ENCODE measurements at places on chromosomes 12 and 14.

DNA sequence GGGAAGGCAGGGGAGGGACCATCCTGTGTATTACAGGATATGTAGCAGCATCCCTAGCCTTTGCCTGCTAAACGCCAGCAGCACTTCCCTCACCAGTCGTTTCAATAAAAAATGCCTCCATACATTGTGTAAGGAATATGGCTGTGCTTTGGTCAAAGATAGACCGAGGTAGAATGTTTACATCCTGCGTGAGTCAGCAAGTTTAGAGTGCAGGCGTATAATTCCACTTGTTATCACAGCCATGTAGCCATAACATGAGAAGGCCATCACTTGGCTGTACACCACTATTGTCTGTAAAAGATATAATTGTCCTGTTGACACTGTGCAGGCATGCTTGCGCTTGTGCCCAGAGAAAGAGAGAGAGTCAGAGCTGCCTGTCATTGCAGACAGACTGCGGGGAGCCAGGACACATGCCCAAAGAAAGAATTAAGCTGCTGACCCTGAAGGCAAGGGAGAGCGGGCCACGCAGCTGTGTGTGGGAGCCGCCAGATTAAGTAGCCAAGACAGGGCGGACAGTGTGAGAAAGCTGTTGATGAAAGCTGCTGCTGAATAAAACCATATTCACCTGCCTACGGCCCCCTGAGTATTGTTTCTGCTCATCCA is 68.4 kb downstream of the CRACR2A start:
- no peak for DNase-seq

DNA sequence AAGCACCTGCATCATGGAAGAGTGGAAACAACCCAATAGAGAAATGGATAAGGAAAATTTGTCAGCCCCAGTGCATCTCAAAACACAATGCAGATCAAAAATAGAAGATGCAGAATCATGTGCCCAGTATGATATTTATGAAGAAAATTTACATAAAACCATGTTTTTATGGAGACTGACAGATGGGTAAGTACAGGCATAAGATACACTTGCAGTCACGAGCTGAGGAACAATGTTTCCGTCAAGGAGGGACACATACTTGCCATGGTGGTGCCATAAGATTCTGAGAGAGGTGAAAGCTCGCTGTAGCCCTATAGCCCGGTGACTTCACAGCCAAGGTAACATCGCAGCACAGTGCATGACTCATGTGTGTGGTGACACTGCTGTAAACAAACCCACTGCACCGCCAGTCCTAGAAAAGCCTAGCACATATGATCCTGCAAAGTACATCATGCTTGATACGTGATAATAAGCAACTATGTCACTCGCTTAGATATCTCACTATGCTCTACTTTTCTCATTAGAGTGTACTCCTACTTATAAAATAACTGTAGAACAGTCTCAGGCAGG is 112.6 kb downstream of the RIMBP2 start:
- no peak for DNase-seq

GRCh38 chr12:78088391-78088832 is 257.7 kb downstream of the NAV3 start:
- no peak for DNase-seq

DNA sequence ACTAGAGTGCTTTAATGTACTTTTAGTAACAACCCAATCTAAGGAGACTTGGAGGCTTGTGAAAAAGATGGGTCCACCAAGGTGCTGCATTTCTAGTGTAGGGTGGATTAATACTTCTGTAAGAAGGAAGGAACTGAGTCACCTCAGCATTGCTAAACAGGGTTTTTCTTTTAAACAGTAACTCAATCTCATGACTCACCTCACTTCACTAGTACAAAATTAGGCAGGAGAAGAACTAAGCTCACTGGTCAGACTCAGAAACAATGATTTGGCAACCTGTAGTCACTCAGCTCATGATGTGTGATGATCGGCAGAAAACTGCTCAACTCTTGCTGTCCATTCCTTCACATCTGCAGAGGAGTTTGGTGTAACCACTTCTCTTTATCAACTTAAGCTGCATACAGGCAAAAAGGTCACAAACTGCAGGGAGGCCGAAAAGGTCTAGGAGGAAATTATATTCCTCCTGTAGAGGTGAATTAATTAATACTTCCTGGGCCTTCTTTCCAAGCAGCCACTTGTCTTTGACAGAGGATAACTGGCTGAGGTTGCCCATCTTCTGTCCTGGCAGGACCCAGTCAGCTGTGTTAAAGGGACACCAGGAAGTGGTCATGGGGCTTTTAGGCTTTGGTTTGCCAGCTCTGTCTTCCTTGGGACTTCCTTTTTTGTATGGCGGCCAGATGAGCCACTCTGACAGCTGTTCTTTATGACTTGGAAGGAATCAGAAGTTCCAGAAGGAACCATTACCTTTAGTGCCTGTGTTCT is 466.9 kb downstream of the FUT8 start:
- no peak for DNase-seq

- no peak for DNase-seq
Measured at GRCh38 chr14:56524971-56525677, 54.5 kb upstream of the TMEM260 start.

- DNase-seq: no peak
Measured at GRCh38 chr12:42017051-42017450, 127.6 kb downstream of the GXYLT1 start.

- no peak for DNase-seq
Measured at GRCh38 chr12:84814664-84815245, 97.8 kb downstream of the SLC6A15 start.

- DNase-seq: no peak
Measured at GRCh38 chr12:51318846-51319599, 5.0 kb downstream of the BIN2 start.

All from activated naive CD8-positive, alpha-beta T cell treated with anti-CD3 and anti-CD28 coated beads, Interleukin-2, amount 50 U/mL, for 16 hours (primary cell).